ENCODE measurements at places on chromosomes 12 and 14.

DNA sequence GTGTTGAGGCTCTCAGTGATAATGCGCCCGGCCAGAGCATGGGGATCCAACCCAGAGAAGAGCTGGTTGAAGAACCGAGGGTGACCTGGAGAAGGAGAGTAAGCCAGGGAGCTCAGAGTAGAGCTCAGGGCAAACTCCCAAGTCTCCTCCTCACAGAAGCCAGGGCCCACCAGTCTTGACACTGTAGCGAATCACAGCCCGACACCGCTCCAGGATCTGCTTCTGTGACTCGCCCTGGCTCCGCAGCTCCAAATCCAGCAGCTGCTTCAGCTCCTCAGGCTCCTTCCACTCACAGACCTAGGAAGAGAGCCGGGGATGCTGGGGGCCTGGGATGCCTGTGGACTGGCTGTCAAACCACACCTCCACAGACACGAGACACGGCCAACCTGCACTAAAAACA lies 8.2 kb upstream of the ZNF740 start:
- no peak for DNase-seq

GRCh38 chr12:1912580-1913376 lies 5.7 kb downstream of the CACNA2D4 start:
- DNase-seq, result no peak

DNA sequence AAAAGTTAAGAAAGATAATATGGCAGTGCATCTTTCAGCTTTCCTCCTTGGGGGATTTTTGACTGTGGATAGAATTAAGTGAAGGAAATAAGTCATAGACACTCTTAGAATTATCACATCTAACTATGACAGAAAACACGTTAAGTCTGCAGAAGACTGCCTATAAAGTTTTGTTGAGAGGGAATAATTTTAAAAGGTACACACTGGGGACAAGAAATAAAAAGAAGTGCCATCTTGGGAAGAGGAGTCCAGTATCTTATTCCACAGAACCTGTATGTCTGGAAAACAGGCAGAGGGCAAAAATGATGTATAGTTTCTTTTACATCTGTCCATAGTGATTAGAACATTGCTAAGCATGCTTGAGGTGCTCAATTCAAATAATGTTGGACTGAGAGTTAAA lies 80.7 kb downstream of the IGF1 start:
- DNase-seq, result no peak

DNA sequence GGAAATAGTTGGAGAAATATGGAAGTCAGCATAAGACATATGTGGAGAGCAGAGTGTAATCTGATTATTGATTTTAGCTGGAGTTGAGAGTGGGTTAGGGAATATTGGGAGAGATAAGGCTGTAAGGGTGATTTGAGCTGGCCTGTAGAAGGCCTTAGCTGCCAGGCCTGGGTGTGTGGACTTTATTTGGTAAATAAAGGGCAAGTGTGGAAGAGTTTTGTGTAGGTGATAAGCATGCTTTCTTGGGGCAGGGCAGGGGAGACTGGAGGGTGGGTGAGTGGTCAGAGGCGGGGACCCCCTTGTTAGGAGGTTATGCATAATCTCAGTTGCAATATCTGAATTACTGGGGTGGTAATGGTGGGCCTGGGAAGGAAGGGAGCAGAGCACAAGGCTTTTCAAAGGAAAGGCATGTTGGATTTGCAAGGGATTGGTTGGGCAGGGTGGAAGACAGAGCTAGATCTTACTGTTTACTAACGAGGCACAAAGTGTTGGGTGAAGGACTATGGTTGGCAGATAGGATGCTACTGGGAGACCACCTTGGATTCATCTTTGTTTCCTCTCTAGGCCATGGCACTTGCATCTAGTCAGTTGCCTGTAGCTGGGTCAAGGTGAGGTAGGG lies 5.5 kb downstream of the KHNYN start:
- DNase-seq, result no peak

DNA sequence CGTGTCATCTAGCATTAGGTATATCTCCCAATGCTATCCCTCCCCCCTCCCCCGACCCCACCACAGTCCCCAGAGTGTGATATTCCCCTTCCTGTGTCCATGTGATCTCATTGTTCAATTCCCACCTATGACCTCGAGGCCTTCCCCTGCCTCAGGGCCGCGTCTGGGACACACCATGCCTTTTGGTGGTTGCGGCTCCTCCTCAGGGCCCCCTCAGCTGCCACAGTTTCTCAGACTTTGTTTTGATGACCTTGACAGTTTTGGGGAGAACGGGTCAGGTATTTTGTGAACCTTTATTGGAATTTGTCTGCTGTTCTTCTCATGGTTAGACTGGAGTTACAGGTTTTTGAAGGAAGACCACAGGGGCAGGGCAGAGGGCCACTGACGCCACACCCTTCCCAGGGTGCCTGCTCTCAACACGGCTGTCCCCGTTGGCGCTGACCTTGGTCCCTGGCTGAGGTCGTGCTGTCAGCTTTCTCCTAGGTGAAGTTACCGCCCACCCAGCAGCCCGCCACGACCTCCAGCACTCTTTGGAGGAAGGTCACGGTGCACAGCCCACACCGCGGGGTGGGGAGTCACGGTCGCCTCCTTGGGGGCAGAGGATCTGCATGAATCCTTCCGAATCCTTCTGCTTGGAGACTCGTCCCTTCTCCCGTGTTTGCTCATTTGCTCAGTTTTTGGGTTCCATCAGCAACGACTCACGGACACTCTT lies 130.5 kb downstream of the KIF26A start:
- no peak for DNase-seq

- DNase-seq, result no peak
Measured at GRCh38 chr12:111341426-111342065, 27.3 kb downstream of the PHETA1 start.

- no peak for DNase-seq
Measured at GRCh38 chr14:49770212-49770817, 2.4 kb downstream of the KLHDC2 start.

DNA sequence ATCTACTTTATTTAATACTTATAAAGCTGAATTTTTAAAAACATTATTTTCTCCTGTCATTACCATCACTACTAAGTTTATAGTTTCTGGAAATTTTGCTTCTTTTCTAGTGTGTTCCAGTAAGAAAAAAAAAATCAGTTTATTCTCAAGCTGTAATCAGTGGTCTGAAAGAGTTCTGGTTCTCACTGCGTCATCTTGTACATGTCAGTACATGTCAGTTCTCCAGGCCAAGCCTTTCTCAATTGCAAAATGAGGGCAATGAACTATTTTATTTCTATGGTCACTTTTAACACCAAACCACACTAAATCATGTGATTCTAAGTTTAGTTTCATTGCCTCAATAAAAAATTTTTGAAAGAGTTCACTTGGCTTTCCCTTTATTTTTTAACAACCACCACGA lies 468.9 kb upstream of the LRFN5 start:
- DNase-seq, result no peak

DNA sequence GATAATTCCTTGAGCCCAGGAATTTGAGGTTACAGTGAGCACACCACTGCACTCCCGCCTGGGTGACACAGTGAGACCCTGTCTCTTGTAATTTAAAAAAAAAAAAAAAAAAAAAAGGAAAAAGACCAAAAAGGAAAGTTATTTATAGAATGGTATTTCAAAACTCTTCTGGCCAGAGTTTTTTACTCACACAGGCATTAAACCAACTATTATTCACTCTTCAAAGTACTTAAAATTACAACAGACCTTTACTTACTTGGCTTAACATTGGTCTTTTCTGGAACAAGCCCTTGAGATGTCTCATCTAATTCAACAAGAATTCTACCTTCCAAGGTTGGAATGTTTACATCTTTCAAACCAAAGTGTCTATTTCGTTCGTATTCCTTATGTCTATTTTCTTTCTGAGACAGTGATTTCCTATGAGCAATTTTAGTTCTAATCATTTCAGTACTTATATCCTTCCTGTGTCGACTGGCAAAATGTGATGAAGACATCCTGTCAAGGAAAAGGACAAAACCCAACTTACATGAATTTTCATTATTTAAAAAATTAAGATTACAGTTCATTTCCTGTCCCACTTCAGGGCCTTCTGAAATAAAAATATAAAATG lies 2.6 kb downstream of the DLGAP5 start:
- DNase-seq, result no peak

GRCh38 chr12:92123780-92124688 lies 21.6 kb downstream of the BTG1 start:
- no peak for DNase-seq

All from non-pigmented ciliary epithelial cell (primary cell).